ENCODE measurements at places on chromosomes 16 and 17.

GRCh38 chr17:60322056-60322387, 69.9 kb downstream of the USP32 start:
- no peak for DNase-seq

DNA sequence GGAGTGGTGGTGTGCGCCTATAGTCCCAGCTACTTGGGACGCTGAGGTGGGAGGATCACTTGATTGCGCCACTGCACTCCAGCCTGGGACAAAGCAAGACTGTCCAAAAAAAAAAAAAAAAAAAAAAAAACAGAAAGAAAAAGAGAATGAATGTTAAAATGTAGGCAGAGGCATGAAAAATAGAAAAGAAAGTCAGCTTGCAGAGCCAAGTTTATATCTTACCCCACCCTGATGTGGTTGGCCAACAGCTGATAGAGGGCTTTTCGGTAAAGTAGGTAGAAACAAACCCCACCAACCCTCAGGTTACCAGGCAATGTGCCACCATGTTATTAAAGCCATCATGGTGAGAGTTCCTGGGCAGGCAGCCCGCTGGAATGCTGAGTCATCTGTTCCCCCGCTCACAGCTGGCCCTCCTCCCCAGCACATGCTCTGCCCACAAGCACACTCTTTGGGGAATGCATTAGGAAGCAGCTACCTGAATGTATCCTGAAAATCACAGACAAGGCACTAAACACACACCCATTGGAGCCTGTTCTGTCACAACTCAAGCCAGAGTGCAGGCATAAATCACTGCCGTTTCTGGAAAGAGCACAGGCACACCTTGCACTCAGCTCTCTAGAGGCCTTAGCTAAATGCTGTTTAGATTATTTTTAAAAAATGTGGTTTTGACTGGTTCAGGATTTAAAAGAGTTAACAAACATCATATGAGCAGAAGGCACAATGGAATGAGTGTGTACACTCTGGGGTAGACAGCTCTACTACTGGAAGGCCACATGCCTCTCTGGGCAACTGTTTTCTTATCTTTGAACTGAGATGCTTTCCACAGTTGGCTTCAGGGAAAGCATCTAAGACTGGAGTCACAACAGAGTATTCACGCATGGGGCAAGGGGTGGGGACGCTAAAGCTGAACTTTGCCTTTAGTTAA, 128.5 kb downstream of the PARN start:
- no peak for DNase-seq

DNA sequence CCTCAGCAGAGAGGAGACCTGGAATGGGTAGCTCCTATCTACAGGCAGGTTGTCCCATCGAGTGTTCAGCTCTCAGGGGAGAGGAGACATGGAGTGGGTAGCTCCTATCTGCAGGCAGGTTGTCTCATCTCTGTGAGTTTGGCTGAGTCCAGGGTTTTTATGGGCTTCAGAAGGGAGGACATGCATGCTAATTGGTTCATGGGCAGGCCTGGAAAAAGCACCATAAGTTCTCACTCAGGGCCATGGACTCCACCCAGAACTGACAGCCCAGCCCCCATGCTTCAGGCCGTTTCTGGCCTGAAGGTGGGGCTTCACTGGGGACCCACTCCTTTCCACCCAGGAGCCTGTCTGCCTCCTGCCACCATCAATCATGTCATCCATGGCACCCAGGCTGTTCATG, 84.0 kb downstream of the CYB561 start:
- no peak for DNase-seq

DNA sequence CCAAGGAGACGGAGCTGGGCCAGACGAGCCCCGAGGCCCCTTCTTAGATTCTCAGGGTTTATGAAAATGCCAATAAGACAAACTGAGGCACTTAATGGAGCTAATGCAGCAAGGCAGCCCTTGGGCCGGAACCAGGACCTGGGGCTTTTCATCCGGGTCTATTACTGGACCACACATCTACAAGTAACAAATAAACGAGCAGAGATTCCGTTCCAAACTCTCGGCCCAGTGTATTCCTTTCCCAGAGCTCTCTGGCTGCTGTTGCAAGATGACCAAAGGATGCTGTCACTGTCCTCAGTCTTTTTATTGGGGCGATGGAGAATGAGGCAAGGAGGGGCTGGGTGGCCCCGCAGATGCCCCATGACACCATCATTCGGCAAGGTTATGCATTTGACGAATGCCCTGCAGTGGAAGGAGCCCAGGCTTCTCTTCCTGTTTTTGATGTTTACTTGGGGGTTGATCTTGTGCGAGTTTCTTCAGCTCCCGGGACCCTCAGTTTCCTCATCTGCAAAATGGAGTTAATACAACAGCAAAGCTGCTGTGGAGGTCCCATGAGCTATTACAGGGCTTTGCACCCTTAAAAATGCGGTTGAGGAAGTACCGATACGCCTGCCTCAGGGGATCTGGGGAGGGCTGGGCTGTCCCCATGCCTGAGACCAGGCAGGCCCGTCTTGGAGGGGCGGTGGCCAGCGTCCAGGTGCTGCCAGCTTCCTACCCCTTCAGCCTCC, 1.1 kb upstream of the NTN1 start:
- no peak for DNase-seq

DNA sequence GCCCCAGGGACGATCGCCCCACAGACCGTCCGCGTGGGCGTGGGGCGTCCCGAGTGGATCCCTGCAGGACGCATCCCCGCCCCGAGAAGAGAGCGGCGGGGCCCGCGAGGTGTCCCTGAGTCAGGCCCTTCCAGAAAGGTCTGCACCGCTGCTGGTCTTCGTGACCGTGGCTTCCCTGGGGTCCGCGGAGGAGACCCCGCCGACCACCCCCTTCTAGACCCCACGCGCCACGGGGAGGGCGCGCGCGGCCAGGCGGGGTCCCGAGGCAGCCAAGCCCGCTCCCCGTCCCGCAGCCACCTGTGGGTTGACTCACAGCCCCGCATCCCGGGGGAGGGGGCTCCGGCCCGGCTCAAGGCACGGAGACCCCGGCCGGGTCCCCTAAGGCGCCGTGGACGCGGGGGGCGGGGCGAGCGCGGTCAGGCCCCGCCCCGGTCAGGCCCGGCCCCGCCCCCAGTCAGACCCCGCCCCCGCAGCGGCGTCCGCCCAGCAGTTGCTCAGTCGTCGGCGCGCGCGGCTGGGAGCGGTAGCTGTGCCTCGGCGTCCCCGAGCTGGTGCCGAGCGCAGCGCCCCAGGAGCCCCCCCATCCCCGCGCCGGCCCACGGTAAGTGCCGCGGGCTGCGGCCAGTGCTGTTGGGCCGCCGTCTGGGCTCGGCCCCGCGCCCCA, at the start of gene BAIAP3:
Gene BAIAP3 (plus strand): TSS at position 497 of the 664 bp plus-strand sequence. CDS start 4,905 bp downstream, outside the sequence.
- no peak for DNase-seq

GRCh38 chr17:67528751-67529436, 151.8 kb downstream of the PITPNC1 start:
- DNase-seq: no peak

DNA sequence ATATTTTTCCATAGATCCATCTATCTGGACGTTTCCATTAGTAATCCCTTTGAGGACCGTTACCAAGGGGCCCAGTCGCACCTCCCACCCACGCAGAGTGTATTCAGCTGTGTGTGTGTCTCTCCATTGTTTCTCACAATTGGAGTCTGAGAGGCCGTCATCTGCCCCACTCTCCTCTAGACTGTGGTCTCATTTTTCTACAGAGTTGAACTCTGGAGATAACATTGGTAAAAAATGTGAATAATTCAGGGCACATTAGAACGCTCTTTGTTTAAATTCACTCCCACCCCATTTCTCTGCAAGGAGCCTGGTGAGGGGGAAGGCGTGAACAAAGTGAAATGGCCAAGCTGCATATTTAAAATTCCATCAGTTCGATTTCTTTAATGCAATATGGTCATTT, 333.1 kb upstream of the MAF start:
- DNase-seq: no peak

- no peak for DNase-seq
Observed at GRCh38 chr16:81917375-81917774, 93.9 kb downstream of the SDR42E1 start.

DNA sequence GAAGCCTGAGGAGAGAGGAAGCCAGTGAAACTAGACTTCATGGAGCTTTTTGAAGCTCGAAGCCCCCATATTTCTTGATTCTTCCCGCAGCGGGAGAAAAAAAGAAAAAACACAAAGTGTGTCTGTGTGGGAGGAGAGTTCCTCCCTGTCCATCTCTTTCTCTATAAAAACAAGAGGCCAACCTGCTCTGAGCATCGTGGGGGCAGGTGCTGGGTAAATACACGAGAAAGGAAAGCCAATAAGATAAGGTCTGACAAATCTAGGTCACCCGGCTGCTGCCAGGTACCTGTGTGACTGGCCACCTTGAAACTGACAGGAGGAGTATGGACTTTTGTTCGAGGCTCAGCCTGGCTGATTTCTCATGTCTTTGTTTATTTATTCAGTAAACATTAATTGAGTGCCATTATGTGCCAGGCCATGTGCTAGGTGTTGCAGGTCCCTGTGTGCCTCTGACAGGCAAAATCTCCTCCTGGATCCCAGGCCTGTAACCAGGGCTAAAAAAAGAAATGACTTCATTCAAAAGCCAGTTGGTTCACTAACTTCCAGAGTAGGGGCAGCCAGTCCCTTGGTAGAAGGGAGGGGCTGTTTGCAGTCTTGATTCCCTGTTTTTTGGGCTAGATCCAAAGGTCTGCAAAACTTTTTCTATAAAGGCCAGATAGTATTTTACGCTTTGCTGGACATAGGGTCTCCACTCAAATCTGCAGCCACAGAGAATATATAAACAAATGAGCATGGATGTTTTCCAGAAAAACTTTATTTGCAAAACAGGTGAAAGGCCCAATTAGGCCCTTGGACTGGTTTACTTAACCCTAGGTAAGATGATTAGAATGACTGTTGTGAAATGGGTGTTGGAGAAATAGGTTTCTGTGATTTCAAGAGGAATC, 35.6 kb downstream of the YPEL2 start:
- no peak for DNase-seq

GRCh38 chr17:57556320-57556719, 188.8 kb downstream of the CCDC182 start:
- DNase-seq: no peak

- DNase-seq: no peak
Observed at GRCh38 chr17:60395508-60396065, 3.7 kb upstream of the USP32 start.

GRCh38 chr16:73875996-73876690, 420.5 kb upstream of the PSMD7 start:
- no peak for DNase-seq

DNA sequence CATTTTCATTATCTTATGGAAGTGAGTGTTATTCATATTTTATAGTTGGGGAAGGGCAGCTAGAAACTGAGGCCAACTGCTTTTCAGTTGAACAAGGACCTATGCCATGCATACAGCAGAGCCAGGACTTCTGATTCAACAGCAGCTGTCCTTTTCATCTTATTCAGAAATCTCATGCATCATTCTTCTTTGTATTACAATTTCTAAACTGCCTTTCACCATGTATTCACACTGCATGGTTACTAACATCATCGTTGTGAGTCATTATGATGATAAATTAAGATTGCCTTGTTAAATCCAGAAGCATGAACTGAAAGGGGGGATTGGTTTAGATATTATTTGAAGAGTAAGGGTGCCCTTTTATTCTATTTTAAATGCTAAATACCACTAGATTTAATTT, 1470.1 kb upstream of the GOT2 start:
- DNase-seq: no peak

DNA sequence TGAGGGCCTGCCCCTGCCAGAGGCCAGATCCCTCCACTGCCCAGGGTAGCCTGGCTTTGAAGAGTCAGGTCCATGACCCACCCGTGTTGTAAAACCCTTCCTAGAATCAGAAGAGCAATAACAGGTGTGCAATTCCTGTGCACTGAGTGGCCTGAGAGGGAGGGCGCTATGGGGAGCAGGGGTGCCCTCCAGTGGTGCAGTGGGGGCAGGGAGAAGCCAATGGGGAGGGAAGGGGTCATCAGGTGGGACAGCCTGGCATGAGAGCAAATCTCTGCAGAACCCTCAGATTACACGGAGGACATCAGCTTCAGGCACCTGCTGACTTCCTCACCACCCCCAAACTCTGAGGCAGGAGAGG, 72.9 kb upstream of the ZNF469 start:
- no peak for DNase-seq

DNA sequence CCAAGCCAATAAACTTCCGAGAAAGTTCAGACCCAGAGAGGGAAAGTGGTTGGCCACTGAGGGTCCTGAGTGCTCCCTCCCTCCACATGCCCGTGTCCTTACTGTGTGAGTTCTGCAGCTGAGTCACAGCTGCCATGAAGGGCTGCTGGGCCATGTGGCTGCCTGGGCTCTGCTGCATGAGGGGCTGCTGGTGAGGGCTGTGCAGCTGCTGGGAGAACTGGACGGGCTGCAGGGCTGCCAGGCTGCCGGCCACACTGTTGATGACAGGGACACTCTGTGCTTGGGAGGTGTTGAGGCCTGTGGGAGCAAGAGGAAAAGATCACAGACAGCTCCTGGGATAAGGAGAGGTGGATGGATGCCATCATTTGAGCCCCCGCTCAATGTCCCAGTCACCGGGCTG, 44.0 kb downstream of the HNF1B start:
- DNase-seq: no peak

- no peak for DNase-seq
Observed at GRCh38 chr16:25134166-25134700, 22.7 kb downstream of the LCMT1 start.

- no peak for DNase-seq
Observed at GRCh38 chr17:82106688-82107305, 8.8 kb upstream of the FASN start.

DNA sequence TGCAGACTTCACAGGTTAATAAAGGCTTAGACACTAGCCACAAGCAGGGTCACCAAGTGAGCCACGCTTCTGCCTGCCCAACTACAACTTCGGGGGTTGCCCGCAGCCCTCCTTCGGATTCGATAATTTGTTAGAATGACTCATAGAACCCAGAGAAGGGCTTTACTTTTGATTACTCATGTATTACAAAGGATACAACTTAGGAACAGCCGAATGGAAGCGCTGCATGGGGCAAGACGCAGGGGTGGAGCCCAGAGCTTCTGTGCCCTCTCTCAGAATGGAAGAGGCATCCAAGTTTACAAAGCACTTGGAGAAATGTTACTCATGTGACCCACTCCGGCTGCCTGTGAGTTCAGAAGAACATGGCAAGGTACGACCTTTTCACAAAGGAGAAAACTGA, 7.5 kb upstream of the CDH5 start:
- DNase-seq: no peak

- no peak for DNase-seq
Observed at GRCh38 chr17:27600471-27600870, 30.5 kb upstream of the LGALS9 start.

- no peak for DNase-seq
Observed at GRCh38 chr17:44417553-44417952, 28.1 kb upstream of the ITGA2B start.

DNA sequence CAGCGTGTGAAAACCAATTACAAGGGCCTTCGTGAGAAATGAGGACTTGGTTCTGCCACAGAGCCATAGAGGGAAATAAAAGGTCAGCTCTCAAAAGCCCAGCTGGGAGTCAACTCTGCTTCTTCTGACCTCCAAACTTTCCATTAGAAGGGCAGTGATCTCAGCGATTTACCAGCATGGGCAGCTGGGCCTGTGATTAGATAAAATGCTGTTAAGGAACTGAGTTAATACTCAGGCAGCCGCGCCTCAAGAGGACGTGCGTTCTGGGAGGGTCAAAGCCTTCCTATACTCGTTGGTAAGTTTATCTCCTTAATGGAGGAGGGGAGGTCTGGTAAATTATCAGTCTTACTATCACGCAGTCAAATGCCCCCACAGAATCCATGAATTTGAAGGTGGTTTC, 480.2 kb upstream of the ERCC4 start:
- no peak for DNase-seq

GRCh38 chr16:26530584-26531289, 536.0 kb upstream of the C16orf82 start:
- DNase-seq: no peak

- DNase-seq: no peak
Observed at GRCh38 chr17:77865112-77865611, 93.3 kb upstream of the TNRC6C start.
